MCF 10A (cell line): ENCODE measurements at places on chromosomes 5 and 9.

DNA sequence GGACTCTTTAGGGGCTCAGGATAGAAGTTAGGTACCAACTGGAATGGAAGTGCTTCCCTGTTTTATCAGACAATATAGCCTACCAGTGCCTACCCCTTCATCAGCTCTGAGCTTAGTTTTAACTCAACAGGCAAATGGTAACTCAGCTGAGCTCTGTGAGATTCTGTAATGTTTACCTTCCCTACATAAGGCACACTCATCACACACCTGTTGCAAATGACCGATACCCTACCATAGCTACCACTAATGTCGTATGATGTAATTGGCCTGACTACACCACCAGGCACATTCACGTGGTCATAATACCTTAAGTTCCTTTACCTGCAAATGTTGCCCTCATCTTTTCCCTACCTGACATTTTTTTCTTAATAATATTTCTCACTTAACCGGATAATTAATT is 254.8 kb downstream of the ADGRV1 start:
- H3K4me3 ChIP-seq, result no peak overlapping the region
- no peaks in the 10 kb centered on the region for H3K4me1 ChIP-seq
- no peak for DNase-seq
- no peaks in the 10 kb centered on the region for H3K27me3 ChIP-seq

DNA sequence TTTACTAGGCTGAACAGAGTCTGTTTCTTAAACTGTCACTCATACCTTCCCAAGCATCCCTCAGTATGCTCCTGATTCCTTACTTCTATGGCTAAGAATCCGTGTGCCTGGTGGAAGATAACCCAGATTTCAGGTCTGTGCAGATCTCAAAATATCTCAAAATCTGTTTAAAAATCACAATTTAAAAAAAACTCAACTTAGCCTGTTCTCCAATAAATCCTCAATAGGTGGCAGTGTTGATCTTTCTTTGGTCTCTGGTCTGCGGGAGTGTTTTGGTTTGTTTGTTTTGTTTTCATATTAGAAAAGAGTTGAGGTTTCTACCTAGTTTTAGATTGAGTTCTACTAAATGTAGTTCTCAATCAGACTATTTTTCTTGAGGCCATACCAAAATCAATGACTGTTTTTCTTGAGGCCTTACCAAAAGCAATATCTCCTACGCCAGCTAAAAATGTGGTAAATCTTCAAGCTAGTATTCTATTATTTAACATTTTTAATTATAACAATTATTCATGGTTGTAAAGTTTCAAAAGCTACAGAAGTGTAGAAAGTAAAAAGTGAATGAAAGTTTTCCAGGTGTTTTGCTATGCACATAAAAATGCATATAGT is 57.9 kb downstream of the TGFBR1 start:
- H3K4me1 ChIP-seq, result no peaks in the 10 kb centered on the region
- H3K4me3 ChIP-seq, result no peak overlapping the region
- H3K27me3 ChIP-seq, result peaks cover 13% of the 10 kb centered on the region

- H3K27ac ChIP-seq, result no peak overlapping the region
- H3K36me3 ChIP-seq, result peaks cover 3% of the 10 kb centered on the region
- H3K4me3 ChIP-seq, result no peak overlapping the region
- H3K4me1 ChIP-seq, result peaks cover 2% of the 10 kb centered on the region
- H3K27me3 ChIP-seq, result no peaks in the 10 kb centered on the region
Measured at GRCh38 chr5:607541-608428, 4.4 kb upstream of the CEP72 start.

DNA sequence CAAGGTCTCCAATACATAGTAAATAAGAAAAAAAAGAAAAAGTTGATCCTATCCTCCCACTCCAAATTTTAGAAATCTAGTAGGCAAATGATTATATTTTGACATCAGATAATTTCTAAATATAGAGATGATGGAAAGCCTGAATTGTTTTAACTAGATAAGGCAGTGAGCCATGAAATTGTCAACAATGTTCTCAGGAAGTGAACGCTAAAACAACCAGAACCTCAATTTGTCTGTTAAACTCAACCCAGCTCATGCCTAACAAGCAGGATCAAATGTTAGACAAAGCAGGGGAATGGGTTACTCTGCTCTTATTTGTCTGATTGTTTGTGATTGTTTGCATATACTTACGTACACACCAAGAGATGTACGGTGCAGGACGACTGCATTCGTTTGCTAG is 49.2 kb downstream of the ESM1 start:
- no peaks in the 10 kb centered on the region for H3K4me1 ChIP-seq
- DNase-seq, result no peak
- no peak overlapping the region for H3K4me3 ChIP-seq

GRCh38 chr9:34087370-34087769 is 38.7 kb upstream of the UBAP2 start:
- no peaks in the 10 kb centered on the region for H3K4me1 ChIP-seq
- no peak for DNase-seq
- H3K27me3 ChIP-seq, result no peaks in the 10 kb centered on the region
- H3K36me3 ChIP-seq, result peaks cover 72% of the 10 kb centered on the region

DNA sequence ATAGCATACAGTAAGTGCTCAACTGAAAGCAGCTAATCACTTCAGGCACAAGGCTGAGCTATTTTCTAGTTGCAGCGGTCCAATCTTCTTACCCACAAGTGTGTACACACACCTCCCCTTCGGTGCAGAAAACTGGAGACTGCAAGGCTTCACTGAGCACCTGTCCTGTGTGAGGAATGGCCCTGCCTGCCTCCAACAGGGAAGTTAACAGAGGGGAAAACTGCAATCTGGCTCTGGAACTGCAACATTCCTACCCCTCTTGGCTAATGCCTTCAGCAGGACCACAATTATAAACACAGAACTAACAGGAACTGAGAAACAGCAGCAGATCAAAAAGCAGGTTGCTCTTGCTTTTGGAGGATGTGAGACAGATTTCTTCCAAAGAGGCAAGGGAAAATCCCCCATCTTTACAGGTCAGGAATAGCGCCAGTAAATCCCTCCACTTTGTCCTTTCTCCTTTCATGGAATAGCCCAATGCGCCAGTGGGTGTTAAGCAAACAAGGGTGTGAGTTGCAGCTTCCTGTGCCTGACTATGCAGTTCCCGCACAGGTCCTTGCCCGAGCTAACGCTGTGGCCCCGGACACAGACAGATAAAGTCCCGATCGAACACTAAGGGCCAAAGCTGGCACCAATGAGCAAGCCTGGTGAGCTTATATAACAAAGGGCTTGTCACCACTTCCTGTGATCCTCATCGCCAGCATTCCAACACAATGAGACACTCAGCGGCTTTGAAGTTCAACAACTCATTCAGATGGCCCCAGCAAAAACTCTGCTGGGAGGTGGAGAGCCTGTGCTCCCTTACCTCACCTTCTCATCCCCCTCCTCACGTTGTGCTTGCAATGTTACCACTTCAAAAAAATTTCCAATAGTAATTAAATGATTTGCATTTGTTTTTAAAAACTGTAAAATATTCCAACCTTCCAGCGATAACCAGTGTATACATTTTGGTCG is 21.5 kb downstream of the SHB start:
- no peaks in the 10 kb centered on the region for H3K27me3 ChIP-seq
- peaks cover 6% of the 10 kb centered on the region for H3K36me3 ChIP-seq
- peaks cover 42% of the 10 kb centered on the region for H3K4me1 ChIP-seq
- peak; percentile 90 for DNase-seq

GRCh38 chr9:135074354-135075233 is 12.9 kb upstream of the OLFM1 start:
- peaks cover 4% of the 10 kb centered on the region for H3K36me3 ChIP-seq
- H3K27ac ChIP-seq, result no peak overlapping the region
- H3K27me3 ChIP-seq, result peaks cover 42% of the 10 kb centered on the region

- H3K36me3 ChIP-seq, result no peaks in the 10 kb centered on the region
- no peak overlapping the region for H3K27ac ChIP-seq
- H3K4me1 ChIP-seq, result peaks cover 8% of the 10 kb centered on the region
Measured at GRCh38 chr9:128218518-128219389, 15.6 kb downstream of the DNM1 start.

GRCh38 chr9:27659571-27659970 is 86.3 kb upstream of the C9orf72 start:
- H3K27me3 ChIP-seq, result peaks cover 9% of the 10 kb centered on the region

DNA sequence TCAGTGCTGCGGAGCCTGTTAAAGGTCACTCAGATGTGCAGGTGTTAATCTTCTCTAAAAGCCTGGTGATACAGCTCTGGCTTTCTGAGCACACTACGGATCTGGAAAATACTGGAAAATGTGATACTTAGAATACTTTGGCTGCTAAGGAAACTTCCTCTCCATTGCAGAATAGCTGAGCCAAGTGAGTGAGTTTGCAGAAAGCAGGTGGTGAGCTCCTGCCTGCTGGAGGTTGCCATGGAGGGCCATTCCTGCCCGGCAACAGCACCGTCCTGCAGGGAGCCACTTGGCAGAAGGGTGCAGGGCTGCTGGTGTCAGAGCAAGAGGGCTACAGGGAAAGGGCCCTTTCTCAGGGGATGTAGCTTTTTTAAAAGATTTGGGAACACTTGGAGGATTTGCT is 40.7 kb downstream of the SECISBP2 start:
- H3K36me3 ChIP-seq, result peaks cover 65% of the 10 kb centered on the region
- H3K27me3 ChIP-seq, result no peaks in the 10 kb centered on the region
- no peaks in the 10 kb centered on the region for H3K4me1 ChIP-seq
- H3K27ac ChIP-seq, result peak overlapping the region; percentile 51
- no peak for DNase-seq
- H3K4me3 ChIP-seq, result no peak overlapping the region

DNA sequence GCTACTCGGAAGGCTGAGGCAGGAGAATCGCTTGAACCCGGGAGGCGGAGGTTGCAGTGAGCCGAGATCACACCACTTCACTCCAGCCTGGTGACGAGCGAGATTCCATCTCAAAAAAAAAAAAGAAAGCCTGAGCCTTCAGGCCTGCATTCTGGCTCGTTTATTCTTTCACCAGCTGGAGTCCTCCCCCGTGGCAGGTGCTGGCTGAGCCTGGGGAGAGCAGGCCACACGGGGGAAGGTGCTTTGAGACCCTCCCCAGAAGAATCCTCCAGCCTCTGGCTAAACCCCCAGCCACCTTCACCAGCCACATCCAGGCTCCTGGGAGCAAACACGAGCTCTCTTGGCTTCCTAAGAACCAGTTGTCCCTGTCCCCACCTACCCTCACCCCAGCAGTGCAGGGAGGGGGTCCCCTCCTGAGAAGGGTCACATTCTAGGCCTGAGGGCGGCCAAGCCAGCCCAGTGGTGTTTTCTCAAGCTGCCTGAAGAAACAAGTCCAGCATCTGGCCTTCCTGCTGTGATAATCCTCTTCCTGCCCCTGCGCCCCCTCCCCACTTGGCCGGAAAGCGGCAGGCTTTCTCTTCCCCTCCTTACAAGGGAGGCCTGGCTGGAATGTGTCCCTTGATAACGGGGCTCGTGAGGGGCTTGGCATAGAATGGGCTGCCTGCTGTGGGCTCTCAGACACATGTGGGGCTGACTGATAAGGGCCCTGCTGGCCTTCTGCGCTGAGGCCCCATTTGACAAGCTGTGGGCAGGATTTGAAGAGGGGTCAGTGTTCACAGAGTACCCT is 41.5 kb downstream of the PLPP7 start:
- DNase-seq, result no peak
- no peak overlapping the region for H3K27ac ChIP-seq
- no peaks in the 10 kb centered on the region for H3K4me1 ChIP-seq
- H3K27me3 ChIP-seq, result peaks cover 29% of the 10 kb centered on the region
- no peak overlapping the region for H3K4me3 ChIP-seq
- H3K36me3 ChIP-seq, result no peaks in the 10 kb centered on the region

DNA sequence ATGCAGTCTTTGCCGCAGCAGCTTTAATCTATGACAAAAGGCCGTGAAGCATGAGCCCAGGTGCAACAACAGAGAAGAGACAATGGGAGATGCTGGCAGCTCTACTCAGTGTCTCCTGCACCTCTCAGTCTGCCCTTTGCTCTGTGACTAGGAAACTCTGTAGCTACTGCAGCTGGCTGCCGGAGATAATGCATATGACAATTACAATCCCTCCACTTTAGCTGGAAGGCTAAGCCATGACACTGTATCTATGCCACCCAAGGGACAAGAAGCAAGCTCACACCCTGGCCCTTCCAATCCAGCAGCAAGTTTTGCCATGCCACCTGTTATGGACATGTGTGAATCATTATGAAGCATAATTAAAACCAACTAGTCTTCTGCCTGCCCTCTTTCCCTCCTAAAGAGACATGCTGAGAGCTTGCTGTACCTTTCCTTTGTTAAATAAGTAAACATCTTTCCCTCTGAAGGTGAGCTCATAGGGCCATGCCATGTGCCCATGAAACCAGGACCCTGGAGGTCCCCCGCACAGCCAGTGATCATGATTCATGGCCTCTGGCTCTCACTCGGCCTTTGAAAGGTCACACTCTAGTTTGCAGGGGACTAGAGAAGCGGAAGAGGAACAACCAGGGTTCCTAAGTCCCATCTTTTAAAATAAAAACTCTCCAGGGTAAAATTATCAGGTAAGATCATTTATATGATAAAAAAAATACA is 219.4 kb downstream of the SPOCK1 start:
- H3K4me3 ChIP-seq, result no peak overlapping the region
- peaks cover 9% of the 10 kb centered on the region for H3K4me1 ChIP-seq
- DNase-seq, result no peak
- no peaks in the 10 kb centered on the region for H3K27me3 ChIP-seq
